CD4-positive, alpha-beta T cell treated with Interferon gamma for 1 hour (primary cell): ENCODE measurements at places on chromosomes 3 and 15.

- DNase-seq, result peak; percentile 28
These were observed 131.3 kb downstream of the SMAD6 start for GRCh38 chr15:66833371-66833770.

- peak; percentile 34 for DNase-seq
These were observed 12.8 kb downstream of the VILL start for GRCh38 chr3:38003371-38003816.

GRCh38 chr3:136068708-136069107 lies 103.2 kb downstream of the PPP2R3A start:
- no peak for DNase-seq

DNA sequence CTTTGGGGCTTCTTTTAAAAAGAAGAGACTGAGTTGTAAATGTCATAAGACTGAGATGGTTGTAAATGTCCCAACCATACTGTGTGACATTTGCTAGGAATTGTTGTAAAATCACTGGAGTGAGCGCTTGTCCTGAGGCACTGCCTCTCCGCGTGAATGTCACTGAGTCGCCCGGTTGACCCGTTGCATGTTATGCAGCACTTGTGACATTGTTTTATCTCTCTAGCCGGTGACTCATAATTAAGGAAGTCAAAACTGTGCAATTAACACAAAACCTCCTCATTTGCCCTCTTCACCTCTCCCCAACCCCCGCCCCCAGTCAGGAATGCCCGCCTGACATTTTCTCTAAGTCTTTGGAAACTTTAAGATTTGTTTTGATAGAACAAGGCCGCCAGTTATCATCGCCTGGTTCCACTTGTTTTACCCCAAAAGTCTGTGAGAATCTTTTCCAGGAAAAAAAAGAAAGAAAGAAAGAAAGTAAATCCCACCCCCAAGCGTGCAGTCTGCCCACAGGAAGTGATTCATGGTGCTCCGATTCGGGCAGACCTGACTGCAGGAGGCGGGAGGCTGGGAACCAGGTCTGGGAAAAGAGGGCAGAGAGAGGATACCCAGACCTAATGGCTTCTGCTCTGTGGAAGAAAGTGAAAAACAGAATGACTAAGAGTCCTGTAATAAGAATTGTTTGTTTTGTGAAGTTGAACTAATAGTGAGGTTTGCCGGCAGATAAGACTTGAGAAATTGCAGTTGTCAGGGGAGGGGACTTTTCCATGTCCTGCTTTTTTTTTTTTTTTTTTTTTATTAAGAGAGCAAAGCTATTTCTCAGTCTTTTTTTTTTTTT lies 84.8 kb downstream of the SMAD3 start:
- DNase-seq, result peak; percentile 41

GRCh38 chr15:63066272-63066671 lies 23.7 kb downstream of the TPM1 start:
- DNase-seq, result no peak

GRCh38 chr15:45268135-45268534 lies 16.1 kb downstream of the SLC28A2 start:
- DNase-seq, result no peak

DNA sequence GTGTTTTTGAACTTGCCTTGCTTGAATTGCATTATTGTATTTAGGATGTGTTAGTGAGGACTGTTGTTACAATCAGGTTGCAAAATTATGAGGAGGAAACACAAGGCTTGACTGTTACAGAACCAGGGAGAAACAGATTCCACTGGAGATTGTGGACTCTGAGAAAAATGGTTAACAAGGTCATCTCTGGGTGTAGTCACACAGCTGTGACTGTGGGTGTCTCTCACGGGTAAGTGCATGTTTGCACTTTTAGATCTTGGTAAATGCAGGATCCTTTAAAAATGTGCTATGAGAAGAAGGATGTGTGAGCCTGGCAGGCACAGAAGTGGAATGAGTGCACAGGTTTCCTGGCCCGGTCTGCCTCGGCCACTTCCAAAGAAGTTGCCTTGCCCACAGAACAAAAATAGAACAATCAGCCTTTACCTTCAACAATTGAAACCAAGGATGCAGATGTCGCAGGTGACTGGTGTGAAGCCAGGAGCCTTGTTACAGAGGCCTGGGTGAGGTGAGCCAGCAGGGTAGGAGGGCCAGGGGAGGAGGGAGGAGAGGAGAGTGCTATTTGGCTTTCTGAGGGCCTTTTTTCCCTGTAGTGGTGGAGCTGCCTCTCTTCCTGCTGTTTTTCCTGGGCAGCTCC lies 68.0 kb downstream of the ABHD5 start:
- no peak for DNase-seq

DNA sequence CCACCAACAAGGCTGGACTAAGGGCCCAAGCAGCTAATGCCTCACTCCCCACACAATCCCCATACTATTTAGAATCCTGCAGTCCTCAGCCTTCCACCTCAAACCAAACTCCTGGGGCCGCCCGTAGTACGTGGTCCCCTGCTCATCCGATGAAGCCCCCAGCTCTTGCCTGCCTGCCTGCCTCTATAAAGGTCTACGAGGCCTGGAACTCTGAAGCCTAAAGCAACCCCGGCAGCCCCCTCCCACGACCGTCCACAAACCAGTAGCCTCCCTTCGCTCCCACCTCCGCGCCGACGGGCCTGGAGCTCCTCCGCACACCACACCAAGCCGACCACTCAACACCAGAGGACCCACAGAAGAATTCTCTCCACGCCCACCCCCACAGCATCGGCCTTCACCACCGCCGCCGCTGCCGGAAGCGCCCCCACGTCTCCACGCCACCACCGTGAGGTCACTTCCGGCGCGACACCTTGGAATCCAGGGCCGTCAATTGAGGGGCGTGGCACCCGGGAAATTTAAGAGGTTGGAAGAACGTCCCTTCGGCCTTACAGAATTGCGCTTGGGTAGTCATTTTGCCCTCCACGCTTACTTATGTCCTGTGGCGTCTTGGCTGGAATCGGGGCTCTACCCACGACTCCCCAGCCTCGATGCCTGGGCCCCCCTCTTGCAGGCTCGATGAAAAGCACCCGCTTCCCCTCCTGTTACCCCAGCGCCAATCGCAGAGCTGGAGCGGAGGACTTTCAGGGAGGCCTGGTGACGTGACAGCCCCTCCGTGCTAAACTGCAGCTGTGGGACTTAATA lies at the start of gene EDC3:
Gene EDC3, minus strand, starts transcription at position 428 of the 801 bp plus-strand sequence. CDS start 20,900 bp downstream, outside the sequence.
- peak; percentile 82 for DNase-seq

GRCh38 chr3:52118156-52118875 lies 35.9 kb downstream of the POC1A start:
- DNase-seq, result no peak

- no peak for DNase-seq
These were observed 20.9 kb downstream of the TP63 start for GRCh38 chr3:189652042-189652441.

- DNase-seq, result no peak
These were observed 10.3 kb upstream of the KIF7 start for GRCh38 chr15:89665449-89666181.

- DNase-seq, result no peak
These were observed 155.5 kb upstream of the SLC24A5 start for GRCh38 chr15:47965297-47965696.

DNA sequence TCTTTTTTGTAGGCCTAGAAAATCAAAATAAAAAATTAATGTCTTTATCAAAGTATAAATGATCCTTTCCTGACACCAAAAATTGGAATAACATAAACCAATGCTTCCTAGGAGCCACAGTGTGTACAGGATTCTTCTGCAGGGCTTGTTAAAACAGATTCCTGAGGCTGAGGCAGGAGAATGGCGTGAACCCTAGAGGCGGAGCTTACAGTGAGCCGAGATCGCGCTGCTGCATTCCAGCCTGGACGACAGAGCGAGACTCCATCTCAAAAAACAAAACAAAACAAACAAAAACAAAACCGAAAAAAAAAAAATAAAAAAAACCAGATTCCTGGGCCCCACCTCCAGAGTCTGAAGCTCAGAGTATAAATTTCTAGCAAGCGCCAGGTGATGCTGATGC lies 78.0 kb downstream of the PEX5L start:
- DNase-seq, result no peak

GRCh38 chr15:52795464-52796227 lies 5.5 kb upstream of the ONECUT1 start:
- no peak for DNase-seq

- DNase-seq, result no peak
These were observed 553 bp upstream of the RTP4 start for GRCh38 chr3:187367561-187368103.

GRCh38 chr3:127629467-127630403 lies 750 bp downstream of the PODXL2 start:
- DNase-seq, result peak; percentile 39

DNA sequence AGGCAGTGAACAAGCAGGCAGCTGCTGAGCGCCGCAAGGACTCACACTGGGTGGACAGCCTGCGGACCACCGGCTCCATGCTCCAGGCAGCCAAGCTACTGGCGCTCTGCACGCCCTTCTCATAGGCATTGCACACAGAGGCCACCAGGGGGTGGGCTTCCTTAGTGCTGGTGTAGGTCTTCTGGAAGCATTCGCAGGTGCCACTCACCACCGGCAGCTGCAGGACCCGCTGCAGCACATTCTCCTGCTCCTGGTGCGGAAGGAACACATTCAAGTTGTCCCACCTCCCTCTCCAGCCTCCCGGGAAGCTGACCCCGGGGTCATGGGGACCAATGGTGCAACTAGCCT lies 6.0 kb downstream of the PLIN1 start:
- DNase-seq, result no peak
